ENCODE measurements at places on chromosomes 2 and 18. TPM values are rescaled to one million over a fixed set of nuclear protein-coding genes. Genes with fewer than 3 reads are reported as not detected.

Gene TCF23
- total RNA-seq: 0.08 TPM

Gene LIPG
- 47.1 TPM for total RNA-seq

Gene MAPK4
- 0.89 TPM for total RNA-seq

Gene AKAIN1
- not detected for total RNA-seq

Gene SCG2
- total RNA-seq: 0.71 TPM

Gene FER1L5
- 0.35 TPM for total RNA-seq

Gene RMDN2
- total RNA-seq: 16.4 TPM

Gene CNTNAP5
- not detected for total RNA-seq

Gene B3GNT7
- 107 TPM for total RNA-seq

Gene TNFRSF11A
- total RNA-seq: 8.9 TPM

Gene TOGARAM2
- 7.3 TPM for total RNA-seq

Gene CYRIA
- 21.3 TPM for total RNA-seq

Gene PID1
- 37.0 TPM for total RNA-seq

Gene SKOR2
- not detected for total RNA-seq

Gene GLB1L
- total RNA-seq: 9.9 TPM

All from left lung (tissue), 14 donors.